ENCODE measurements at places on chromosomes 11 and 22.

DNA sequence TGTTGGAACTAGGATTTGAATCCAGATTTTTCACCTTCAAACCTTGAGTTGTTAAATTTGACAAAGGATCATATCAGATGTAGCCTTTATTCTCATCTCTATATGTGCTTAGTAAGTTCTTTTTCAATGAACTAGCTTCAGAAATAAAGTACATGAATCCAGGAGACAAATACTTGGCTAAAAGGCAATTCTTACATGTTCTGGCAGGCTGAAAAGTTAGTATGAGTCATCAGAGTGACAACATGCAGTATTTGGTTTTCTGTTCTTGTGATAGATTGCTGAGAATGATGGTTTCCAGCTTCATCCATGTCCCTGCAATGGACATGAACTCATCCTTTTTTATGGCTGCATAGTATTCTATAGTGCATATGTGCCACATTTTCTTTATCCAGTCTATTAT is 40.4 kb downstream of the BBOX1 start:
- DNase-seq, result no peak

GRCh38 chr22:24398409-24398808 is 29.0 kb upstream of the ADORA2A start:
- no peak for DNase-seq

- DNase-seq, result no peak
These were observed 1.8 kb downstream of the B4GALNT4 start for GRCh38 chr11:371051-371450.

- no peak for DNase-seq
These were observed 37.8 kb downstream of the PAMR1 start for GRCh38 chr11:35487532-35488078.

DNA sequence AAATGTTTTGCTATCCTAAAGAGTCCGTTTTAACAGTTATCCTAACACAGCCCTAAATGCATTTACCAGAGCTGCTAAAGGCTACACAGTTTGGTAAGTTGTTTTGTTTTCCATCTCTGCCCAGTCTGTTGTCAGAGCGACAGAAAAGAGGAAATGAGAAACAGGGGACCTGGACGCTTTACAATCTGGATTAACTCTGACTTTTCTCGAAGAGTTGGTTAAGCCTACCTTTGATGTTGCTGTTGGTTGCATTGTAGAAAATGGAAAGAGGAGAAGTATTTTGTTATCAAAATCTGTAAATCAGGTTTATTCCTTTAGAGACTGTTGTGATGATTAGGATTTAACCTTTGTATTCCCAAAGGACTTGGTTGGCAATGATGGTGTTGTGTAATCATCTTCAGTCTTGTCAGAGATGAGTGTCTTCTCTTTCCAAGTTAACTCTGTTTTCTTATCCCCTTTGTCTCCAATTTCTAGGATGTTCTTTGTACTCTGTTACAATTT is 481 bp downstream of the ANGPTL5 start:
- DNase-seq, result no peak

DNA sequence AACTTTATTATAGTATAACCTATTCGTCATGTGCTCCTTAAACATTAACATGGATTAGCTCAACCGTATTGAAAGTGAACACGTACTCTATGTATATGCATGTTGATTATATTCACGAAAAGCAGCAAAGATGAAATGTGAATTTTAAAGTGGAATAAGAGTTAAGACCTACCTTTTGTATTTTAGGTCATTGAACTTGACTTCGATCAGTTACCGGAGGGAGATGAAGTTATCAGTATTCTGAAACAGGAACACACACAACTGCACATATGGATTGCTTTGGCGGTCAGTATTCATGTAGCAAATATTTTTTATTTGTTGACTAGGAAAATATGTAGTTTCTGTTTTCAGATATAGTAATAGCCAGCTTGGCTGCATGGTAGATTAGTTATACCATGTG is 1.4 kb downstream of the CTR9 start:
- DNase-seq, result no peak

DNA sequence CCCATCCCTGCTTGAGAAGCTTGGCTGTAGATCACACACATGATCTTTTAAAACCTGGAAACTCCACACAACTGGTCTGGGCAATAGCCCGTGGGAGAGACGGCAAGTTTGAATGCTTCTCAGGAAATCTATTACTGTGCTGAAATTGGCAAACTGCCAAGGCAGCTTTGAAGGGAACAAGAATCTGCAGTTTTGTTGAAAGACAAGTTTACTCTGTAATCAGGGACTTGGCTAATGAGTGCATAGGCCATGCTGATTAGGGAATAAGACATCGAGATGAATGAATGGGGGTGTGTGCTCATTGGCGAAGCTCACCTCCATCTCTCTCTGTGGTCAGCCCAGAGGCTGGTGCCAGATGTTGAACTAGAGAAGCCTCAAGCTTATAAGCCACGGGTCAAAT is 218.8 kb downstream of the HIPK3 start:
- DNase-seq, result no peak

DNA sequence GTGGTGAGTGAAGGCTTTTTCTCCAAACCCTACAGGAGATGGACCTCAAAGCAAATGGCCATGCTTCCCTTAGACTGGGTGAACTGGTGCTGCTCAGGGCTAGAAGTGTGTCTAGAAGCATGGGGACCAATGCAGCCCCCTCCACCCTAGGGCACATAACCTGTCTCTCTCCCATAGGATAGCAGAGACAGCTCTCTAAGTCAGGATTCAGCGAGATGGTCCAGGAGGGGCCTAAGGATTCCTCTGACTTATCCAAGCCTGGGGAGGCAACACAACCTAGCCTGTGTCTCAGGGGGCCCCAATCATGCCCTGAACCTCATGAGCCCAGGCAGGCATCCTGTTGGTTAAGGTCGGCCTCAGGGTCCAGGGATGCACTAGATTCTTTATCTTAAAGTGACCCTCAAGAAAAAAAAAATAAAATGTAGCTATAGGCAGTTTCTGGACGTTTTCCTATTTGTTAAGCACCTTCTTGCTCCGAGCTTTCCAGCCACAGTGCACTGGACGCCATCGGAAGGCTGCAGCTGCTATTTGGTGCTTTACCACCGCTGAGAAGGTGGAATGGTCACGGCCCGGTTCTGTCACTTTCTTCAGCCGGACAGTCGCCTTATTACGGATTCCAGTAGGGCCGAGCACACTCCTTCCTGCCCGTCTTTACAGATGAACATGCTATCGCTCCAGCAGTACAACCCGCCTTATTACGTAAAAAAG is 5.0 kb upstream of the CCND1 start:
- no peak for DNase-seq

DNA sequence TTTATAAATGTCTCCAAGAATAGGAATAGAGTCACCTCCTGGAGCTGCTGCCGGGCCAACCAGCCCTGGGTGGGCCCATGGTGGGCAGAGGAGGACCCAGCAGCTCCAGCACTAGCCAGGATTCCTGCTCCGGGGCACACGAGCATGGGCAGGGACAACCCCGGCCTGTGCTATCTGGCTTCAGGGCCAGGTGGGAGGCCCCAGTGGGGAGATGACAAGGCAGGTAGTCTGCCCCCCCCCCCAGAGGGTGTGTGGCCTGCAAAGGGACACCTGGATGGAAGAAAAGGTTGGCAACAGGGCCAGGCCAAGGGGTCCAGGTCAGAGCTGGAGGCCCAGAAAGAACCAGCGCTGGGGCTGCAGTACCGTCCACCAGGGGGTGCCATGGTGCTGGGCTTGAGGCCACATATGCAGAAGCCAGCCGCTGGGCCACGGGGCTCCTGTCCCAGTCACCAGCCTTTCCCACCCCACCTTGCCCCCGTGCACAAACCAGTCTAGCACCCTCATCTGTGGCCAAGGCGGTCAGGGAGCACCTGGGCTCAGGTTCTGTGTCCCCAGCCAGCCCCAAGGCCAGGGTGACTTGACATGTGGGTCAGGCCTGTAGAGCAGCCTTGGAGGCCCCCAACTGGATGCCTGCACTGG is 3.4 kb downstream of the TSPAN32 start:
- DNase-seq, result peak; percentile 74

DNA sequence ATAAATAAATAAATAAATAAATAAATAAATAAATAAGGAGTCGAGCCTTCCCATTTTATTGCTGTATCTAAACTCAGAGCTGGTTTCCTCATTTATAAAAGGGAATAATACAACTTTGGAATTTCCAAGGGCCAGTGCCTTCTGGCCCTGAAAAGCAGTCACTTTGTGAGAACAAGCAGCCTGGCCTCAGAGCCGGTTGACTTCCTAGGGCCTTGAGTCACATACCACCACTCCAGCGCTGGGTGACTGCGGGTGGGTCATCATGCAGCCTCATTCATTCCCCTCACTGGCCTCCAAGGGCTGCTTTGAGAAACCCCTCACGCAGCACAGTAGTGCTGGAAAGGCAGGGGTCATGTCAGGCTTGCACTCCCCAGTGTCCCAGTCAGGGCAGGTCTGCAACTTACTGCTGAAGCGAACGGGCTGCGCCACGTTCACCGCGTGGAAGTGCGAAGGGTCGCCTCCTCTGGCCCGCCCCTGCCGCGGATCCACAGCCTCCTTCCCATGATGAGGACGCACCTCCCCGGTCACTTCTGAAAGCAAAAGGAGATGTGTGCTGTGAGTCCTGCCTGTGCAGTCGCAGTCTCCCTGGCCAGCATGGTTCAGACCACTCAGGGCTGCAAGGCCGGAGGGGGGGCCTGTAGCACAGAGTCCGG is 54.4 kb downstream of the DGCR2 start:
- DNase-seq, result no peak

GRCh38 chr11:4454021-4454420 is 4.9 kb downstream of the OR52K2 start:
- no peak for DNase-seq

GRCh38 chr11:1036931-1037330 is 413 bp upstream of the MUC6 start:
- no peak for DNase-seq

GRCh38 chr11:70368961-70369360 is 29.4 kb upstream of the CTTN start:
- DNase-seq, result no peak

- DNase-seq, result no peak
These were observed 39.3 kb downstream of the DDI1 start for GRCh38 chr11:104075706-104076105.

DNA sequence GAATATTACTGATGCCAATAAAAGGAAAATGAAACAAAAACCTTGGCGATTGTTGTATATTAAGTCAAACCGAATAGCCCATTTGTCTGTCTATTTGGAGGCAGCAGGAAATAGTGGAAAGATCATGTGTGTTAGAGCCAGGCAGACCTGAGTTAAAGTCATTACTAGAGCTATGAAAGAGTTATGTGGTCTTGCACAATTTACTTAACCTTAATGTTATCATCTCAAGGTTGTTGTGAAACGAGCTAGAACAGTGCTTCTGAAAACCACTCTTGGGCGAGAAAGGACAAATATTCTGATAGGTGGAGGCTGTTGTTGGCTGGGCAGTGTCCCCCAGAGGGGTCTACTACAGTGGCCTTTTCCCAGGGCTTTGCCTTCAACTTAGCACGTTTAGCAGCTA is 60.0 kb upstream of the NUP160 start:
- no peak for DNase-seq

DNA sequence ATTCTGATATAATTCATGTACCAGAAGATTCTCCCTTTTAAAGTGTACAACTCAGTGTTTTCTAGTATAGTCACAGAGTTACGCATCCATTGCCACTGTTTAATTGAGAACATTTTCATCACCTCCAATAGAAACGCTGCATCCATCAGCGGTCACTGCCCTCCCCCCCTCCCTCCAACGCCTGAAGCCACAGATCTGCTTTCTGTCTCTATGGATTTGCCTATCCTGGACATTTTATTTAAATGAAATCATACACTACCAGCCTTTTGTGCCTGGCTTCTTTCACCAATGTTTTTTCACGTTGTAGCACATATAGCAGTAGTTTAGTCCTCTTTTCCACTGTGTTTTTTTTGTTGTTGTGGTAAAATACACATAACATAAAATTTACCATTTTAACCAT is 22.8 kb downstream of the TCP11L1 start:
- DNase-seq, result no peak

DNA sequence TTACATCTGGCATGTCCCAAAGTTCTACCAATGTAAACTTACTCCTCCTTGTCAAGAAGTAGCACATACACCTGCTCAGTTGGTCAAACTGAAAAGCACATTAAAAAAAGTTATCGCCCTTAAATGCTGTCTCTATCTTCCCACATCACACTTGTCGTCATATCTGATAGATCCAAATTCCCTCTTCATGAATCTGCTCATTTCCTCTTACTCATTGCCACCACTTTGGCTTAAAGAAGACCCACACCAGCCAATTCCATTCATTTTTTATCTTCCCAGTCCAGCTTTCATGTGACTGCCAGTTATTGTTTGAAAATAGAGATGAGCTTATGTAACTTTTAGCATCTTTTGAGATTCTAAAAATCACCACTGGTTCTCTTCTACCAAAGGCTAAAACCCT is 305.9 kb upstream of the MTNR1B start:
- DNase-seq, result no peak

Measured in activated CD4-positive, CD25-positive, alpha-beta regulatory T cell (primary cell).